ENCODE measurements at places on chromosomes 5 and 9. TPM values are rescaled to one million over a fixed set of nuclear protein-coding genes. Genes with fewer than 3 reads are reported as not detected.

Gene MARCOL
- total RNA-seq = not detected

Gene PDE6A
- total RNA-seq = not detected

DNA sequence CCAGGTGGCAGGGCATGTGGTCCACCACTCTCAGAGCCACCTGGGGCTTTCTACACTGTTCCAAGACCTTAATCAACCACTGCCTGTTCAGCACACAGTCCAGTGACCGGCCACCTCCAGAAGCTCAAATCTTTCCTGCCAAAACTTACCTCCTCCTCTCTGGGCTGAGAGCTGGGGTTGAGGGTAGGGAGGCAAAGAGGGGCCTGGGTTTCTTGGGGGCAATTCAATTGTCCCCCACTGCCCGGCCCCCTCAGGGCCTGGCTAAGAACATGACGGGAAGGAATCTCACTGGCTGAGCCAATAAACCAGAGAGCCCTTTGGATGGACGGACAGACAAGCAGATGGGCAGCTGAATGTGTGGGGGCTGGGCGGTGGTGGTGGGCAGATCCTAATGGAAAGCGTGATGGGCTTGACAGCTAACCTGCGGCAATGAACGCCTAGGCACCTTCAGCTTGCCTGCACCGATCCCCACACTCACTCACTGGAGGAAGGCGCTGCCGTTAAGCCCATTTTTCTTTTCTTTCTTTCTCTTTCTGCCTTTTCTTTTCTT is 5.4 kb downstream of the NR5A1 start:
- DNase-seq = no peak

DNA sequence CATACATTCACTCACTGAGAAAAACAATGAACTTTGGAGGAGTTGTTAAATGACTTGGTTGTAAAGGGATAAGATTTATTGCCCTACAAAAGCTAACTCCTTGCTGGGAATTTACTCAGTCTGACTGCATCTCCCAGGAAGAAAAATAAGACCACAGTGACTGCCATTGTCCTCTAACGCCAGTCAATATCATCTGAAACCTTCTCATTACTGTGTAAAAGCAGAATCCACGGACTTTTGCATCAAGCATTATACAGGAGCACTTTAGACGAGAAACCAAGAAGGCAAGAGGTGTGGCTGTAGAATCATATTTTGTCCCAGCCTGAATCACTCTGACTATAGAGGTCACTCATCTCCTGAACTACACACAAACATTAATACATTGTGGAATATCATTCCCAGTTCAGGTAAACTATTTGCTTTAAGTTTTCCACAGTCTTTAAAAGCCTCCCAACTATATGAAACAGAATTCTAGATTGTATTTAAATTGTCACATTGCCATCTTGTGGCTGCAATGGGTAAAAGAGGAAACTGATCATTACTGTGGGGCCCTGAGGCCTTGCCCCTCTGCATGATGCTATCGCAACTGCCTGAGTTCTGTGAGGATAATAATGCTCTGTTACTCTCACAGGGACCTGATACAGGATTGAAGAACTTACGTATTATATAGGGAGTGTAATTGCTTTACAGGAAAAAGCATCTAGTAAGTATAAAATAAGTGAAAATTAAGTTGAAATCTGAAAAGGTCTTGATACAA is 142.9 kb downstream of the SLCO4C1 start:
- no peak for DNase-seq

GRCh38 chr5:163807781-163808180 is 302.4 kb downstream of the MAT2B start:
- DNase-seq = no peak

DNA sequence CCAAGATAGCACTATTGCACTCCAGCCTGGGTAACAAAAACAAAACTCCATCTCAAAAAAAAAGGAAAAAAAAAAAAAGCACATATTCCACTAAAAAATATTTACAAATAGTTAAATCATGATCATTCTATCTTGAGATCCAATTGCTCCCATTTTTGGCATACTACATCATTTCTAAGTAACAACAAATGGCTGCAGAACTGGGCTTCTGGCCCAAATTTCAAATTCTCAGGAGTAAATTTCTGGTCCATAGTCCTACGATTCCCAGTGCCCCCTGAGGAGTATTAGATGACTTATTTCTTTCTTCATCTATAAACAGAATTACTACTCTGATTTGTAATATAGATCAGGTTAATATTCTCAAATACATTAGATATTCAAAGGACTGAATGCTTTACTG is 62.1 kb downstream of the CEMIP2 start:
- no peak for DNase-seq
